Astrocyte (in vitro differentiated cells and primary cell): ENCODE measurements at places on chromosomes 12 and 14.

GRCh38 chr14:100839681-100840111 lies 13.8 kb downstream of the MEG3 start:
- H3K36me3 ChIP-seq = peaks cover 21% of the 10 kb centered on the region
- DNase-seq = no peak
- H3K4me3 ChIP-seq = no peak overlapping the region
- H3K4me1 ChIP-seq = peaks cover 35% of the 10 kb centered on the region
- H3K27ac ChIP-seq = no peak overlapping the region

DNA sequence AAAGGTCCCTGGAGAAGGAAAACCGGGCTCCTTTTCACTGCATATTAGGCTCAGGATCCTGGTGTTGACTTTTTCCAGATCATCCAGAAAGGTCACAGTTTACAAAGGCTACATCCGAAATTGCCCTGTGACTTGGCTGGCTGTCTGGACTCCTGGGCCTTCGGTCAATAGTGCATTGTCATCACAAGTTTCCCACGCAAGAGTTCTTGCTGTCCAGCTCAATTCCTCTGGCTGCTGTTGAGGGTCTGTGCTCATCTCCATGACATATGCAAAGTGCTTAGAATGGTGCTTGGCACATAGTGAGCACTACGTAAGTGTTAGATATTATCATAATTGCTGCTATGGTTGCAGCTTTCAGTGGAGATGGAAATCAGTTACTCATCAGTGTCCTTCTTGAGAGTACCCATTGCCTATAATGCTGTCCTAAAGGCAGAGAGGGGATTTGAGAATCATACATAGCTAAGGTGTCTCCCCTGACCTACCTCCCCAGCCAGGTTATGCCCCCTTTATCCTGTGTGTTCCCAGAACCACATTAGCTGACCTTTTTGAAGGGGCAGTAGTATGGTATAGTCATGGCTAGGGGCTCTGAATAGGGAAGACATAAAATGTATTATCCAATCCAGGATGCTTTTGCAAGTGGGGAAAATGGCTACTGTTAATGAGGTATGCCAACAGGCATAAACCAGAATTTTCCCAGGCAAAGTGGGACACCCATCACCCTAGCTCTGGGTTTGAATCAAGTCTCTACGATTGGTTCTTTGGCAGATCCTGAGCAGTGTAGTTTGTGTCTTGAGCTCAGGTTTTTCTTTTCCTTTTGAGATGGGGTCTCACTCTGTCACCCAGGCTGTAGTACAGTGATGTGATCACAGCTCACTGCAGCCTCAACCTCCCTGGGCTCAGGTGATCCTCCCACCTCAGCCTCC lies 132.0 kb upstream of the CCND2 start:
- no peaks in the 10 kb centered on the region for H3K27me3 ChIP-seq
- H3K4me3 ChIP-seq = no peak overlapping the region
- H3K36me3 ChIP-seq = no peaks in the 10 kb centered on the region
- no peaks in the 10 kb centered on the region for H3K4me1 ChIP-seq
- no peak for DNase-seq

DNA sequence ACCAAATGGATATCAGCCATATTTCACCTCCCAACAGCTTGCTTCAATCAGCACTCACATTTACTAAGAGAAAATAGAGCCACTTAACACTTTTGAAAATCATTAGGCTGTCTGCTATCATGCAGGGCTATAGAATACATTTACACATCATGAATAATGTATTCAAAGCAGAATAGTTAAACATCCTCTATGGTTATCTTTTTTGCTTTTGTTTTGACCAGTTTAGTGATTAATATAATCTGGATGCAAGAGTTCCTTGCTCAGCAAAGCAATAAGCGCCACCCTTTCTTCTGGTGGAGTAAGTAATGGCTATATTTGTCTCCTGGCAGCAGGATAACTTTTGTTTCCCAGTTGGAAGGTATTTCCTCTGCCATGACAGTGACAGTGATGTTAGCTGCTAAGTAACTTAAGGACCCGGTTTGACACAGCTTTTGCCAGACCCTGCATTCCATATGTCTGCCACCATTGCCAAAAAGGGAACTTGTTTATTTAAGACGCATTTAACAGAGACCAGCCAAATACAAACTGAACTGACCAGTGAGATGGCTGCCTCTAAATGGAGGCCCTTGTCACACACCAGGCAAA lies 70.3 kb upstream of the NR2C1 start:
- no peaks in the 10 kb centered on the region for H3K27me3 ChIP-seq
- H3K27ac ChIP-seq = no peak overlapping the region

- DNase-seq = peak; percentile 88
- H3K27ac ChIP-seq = peak overlapping the region; percentile 91
- H3K36me3 ChIP-seq = no peaks in the 10 kb centered on the region
- H3K4me3 ChIP-seq = no peak overlapping the region
Measured at GRCh38 chr12:104480826-104481440, 24.2 kb downstream of the CHST11 start.

GRCh38 chr12:108268397-108268796 lies 70.7 kb downstream of the CMKLR1 start:
- no peaks in the 10 kb centered on the region for H3K4me1 ChIP-seq
- no peak overlapping the region for H3K27ac ChIP-seq
- H3K4me3 ChIP-seq = no peak overlapping the region
- no peak for DNase-seq

GRCh38 chr14:67602995-67603545 lies 3.0 kb upstream of the PIGH start:
- no peak for DNase-seq
- no peak overlapping the region for H3K4me3 ChIP-seq
- peaks cover 2% of the 10 kb centered on the region for H3K27me3 ChIP-seq
- no peaks in the 10 kb centered on the region for H3K4me1 ChIP-seq
- no peaks in the 10 kb centered on the region for H3K36me3 ChIP-seq
